ENCODE measurements at places on chromosomes 4 and X.

- DNase-seq, result no peak
These were observed 9.9 kb upstream of the SMIM20 start for GRCh38 chr4:25903900-25904747.

DNA sequence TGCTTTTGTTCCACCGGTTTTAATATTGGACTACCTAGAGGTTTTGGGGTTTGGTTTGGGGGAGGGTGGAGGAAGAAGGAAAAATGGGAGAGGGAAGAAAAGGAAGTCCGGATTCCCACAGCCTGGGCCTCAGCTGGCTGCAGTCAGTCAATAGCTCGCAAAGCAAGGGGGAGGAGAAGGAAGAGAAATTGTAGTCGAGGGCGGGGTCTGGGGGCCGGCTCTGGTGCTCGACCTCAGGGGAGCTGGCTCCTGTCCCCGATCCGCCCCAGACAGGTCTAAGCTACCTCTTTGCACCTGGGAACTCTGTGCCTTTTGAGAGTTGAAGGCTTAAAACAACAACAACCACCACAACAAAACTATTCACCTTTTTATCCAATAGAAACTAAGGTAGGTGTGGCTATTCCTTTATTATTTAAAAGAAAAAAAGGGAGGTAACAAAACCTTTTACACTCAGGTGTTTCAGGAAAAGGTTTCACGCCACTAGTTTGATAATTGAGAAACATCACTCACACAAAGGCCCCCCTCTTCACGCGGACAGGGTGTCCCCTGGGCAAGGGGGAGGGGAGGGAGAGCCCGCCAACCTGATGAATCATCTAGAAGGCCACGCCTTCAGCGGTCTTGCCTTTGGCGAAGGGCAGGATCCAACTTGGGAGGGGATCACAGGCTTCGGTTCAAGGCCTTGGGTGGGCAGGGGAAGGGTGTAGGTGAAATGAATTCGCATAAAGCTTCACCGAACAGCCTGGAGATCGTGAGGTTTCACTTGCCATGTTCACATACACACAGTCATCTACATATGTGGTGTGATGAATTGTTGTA lies 1.6 kb upstream of the LNX1 start:
- DNase-seq, result peak; percentile 28

DNA sequence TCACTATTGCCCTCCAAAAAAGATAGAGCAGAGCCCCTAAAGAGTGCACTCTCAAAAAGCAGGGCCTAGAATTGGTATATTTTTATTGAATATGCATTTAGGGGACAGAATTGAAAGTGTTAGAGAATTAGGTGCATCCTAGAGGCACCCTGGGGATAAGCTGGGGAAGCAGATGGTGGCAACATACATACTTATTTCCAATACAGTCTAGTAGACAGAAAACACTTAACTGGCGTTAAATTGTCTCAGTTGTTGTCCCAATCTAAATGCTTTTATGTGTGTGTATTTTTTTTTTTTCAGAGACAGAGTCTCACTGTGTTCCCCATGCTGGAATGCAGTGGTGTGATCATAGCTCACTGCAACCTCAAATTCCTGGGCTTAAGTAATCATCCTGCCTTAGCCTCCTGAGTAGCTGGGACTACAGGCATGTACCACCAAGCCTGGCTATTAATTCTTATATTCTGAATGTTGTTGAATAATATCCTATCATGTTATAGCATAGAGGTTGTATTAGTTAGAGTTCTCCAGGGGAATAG lies 481.8 kb downstream of the GRXCR1 start:
- no peak for DNase-seq

DNA sequence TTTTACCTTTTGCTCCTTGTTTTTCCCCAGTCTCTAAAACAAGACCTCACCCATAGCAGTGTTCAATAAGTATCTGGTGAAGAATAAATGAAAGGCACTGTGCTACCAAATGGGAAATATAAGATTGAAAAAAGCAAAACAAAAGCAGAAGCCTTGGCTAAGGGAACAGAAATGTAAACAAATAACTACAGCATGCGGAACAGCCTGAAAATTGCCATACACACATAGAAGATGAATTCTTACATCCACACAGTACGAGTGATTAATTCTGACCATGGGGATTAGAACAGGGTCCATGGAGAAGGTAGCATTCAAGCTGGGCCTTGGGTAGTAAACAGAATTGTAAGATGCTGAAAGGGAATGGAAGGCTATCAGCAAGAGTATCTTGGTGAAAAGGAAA lies 40.5 kb downstream of the TMEM150C start:
- no peak for DNase-seq
